ENCODE measurements at places on chromosomes 4 and X.

GRCh38 chr4:137509855-137510282 is 22.4 kb downstream of the PCDH18 start:
- H3K36me3 ChIP-seq, result no peaks in the 10 kb centered on the region
- peaks cover 39% of the 10 kb centered on the region for H3K4me1 ChIP-seq
- no peak for DNase-seq
- peak overlapping the region; percentile 62 for H3K27ac ChIP-seq
- H3K27me3 ChIP-seq, result no peaks in the 10 kb centered on the region
- no peak overlapping the region for H3K4me3 ChIP-seq

DNA sequence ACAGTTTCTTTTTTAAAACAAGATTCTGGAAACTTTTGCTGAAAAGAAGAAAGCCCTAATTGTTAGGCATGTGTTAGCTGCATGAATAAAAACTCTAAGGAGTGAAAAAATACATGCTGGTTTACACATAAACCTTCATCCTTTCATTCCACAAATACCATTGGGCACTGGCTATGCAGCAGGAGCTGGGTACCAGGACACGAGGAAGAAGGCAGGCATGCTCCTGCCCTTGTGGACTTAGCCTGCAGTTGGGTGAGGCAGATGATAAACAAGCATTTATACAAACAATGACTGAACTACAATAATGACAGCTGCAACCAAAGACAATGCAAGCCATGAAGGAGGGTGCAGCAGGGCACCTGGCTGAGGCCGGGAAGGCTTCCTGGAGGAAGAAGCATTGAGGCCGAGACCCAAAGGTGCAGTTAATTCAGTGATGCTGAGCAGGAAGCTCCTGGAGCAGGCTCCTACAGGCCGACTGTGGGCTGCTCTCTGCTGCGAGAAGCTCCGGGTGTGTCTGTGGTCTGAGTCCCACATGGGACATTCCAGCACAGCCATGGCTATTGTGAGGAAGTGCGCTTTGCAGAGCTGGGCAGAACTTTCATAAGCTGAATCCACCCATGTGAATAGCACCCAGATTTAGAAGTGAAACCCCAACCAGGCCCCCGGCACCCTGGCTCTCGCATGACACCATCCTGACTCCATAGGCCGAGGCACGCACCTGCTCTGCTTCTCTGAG is 44.0 kb upstream of the MXD4 start:
- H3K4me1 ChIP-seq, result no peaks in the 10 kb centered on the region
- H3K27ac ChIP-seq, result no peak overlapping the region
- no peak overlapping the region for H3K4me3 ChIP-seq
- H3K36me3 ChIP-seq, result no peaks in the 10 kb centered on the region
- H3K27me3 ChIP-seq, result no peaks in the 10 kb centered on the region
- no peak for DNase-seq

DNA sequence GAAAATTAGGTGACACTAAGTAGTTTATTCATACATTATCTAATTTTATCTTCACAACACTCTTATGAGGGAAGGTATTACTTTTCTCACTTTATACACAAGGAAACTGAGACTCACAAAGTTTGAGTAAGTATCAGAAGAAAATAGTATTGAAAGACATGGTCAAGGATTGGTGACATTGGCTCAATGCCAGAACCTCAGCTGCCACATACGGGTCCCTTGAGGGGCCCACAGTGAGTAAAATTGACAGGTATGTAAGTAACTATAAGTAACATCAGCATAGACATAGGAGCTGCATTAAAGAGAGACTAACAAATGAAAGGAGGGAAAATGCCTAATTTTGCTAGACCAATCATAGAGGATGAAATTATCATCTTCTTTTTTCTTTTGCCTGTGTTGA is 134.1 kb downstream of the COX18 start:
- H3K4me3 ChIP-seq, result no peak overlapping the region
- no peak for DNase-seq
- H3K27me3 ChIP-seq, result no peaks in the 10 kb centered on the region

DNA sequence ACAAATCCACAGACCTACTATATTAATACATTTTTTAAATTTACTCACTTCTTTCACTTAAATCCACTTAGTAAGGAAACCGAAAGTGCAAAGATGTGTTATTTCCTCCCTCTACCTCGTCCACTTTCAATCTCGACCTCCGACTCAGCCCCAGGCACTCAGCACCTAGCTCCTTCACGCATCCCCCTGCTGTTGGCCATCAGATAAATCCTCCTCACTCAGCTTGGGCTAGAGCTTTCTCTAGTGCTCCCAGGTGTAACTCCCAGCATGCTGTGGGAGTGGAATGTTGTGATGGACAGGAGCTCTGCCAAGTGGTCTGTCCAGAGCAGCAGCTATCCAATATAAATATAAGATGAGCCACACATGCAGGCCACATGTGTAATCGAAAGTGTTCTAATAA is 26.7 kb upstream of the TEC start:
- DNase-seq, result no peak
- H3K4me1 ChIP-seq, result no peaks in the 10 kb centered on the region
- no peaks in the 10 kb centered on the region for H3K36me3 ChIP-seq
- no peak overlapping the region for H3K4me3 ChIP-seq

DNA sequence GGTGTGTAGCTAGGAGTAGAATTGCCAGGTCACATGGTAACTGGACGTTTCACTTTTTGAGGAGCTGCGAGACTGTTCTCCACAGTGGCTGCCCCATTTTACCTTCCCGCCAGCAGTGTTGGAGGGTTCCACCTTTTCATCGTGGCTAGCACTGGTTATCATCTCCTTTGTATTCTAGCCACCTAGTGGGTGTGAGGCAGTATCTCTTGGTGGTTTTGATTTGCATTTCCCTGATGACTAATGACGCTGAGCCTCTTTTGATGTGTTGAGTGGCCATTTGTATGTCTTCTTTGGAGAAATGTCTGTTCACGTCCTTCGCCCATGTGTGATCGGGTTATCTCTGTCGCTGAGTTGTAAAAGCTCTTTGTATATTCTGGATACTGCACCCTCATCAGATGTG is 10.6 kb downstream of the ABCD1 start:
- no peak for DNase-seq
- H3K36me3 ChIP-seq, result peaks cover 8% of the 10 kb centered on the region
- H3K27ac ChIP-seq, result no peak overlapping the region
- no peak overlapping the region for H3K4me3 ChIP-seq
- H3K27me3 ChIP-seq, result no peaks in the 10 kb centered on the region

- no peaks in the 10 kb centered on the region for H3K4me1 ChIP-seq
- no peak overlapping the region for H3K27ac ChIP-seq
- H3K4me3 ChIP-seq, result no peak overlapping the region
- H3K27me3 ChIP-seq, result no peaks in the 10 kb centered on the region
- H3K36me3 ChIP-seq, result no peaks in the 10 kb centered on the region
Observed at GRCh38 chr4:82489987-82490386, 59.6 kb downstream of the ENOPH1 start.

GRCh38 chr4:116925900-116926457 is 159.4 kb downstream of the TRAM1L1 start:
- no peak for DNase-seq
- no peaks in the 10 kb centered on the region for H3K4me1 ChIP-seq
- H3K36me3 ChIP-seq, result no peaks in the 10 kb centered on the region
- peak overlapping the region; percentile 53 for H3K4me3 ChIP-seq

- H3K27me3 ChIP-seq, result no peaks in the 10 kb centered on the region
- no peak overlapping the region for H3K4me3 ChIP-seq
- no peak for DNase-seq
- H3K36me3 ChIP-seq, result no peaks in the 10 kb centered on the region
- no peaks in the 10 kb centered on the region for H3K4me1 ChIP-seq
Observed at GRCh38 chr4:85734424-85734831, 259.5 kb downstream of the ARHGAP24 start.

DNA sequence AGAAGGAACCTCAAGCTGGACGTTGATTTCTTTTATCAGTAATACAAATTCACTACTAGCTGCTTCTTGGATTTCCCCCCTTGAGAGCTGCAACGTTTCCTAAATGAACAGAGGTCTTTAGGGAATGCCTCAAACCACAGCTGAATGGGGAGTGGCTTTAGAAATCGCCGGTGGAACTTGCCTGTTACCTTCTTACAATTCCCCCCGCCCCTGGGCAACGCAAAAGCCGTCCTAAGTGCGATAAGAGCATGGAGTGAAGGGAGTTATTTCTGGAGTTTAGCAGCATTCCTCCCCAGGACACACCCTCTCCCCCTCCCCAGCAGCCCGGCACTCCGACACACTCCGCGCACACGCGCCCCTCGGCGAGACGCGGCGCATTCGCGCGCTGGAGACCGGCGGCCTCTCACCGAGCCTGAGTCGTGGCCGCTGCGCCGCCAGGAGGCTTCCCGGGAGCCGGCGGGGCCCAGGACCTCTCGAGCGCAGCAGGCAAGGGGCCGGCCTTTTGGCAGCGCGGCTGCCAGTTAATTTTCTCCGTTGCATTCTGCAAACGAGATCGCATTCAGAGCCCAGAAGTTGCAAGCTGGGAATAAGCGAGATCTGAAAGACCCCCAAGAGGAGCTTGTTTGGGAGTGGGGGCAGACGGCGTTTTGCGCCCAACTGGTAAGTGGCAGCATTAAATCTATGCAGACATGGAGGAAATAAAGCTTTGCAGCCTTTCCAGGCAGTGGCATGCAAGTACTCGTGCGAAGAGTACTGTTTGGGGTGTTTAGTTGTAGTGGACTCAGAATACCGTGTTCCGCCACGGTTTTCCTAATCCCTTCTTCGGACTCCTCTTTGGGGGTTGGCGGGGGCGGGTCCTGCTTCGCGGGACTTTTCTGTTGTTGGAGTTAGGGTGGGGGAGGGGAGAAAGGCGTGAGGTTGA is 134.7 kb downstream of the PALLD start:
- no peaks in the 10 kb centered on the region for H3K36me3 ChIP-seq
- H3K4me1 ChIP-seq, result peaks cover 50% of the 10 kb centered on the region
- DNase-seq, result no peak
- H3K4me3 ChIP-seq, result peak overlapping the region; percentile 83

DNA sequence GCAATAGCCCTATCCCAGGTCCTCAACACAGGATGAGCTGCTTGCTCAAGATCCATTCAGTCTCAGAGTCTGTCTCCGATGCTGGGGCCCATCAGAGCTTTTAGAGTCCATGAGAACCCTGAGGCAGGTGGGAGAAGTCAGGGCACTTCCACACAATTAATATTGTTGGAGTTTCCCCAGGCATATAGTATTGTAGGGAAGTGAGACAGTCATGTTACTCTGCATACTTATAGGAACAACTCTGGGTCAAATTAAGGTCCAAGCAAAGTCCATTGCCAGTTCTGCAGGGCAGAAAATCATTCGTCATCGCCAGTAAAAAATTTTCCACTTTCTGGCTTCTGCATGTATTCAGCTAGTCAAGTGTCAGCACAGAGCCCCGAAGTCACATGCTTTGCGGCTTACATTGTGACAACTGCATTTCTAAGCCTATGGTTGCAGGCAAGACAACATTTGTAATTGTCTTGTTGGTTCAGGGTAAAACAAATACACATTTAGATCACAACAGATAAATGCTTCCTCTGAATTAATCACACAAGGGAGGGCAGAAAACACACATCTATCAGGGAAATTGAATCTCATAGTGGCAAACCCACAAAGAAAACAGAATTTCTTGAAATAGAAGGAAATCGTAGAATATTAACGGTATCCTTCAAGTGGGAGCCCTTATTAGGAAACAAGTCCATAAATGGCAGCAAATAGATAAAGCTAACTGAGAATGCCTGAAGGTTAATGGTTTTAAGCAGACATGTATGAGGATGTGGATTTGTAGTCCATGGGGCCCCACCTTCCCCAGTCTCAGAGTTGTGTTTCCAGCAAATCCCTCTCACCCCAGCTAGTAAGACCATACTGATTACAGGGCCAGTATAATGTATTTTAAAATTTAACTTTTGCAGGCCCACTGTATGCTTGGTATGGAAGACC is 412.1 kb upstream of the RASGEF1B start:
- no peak overlapping the region for H3K27ac ChIP-seq
- no peaks in the 10 kb centered on the region for H3K4me1 ChIP-seq
- no peak for DNase-seq
- H3K4me3 ChIP-seq, result no peak overlapping the region
- H3K36me3 ChIP-seq, result no peaks in the 10 kb centered on the region
- no peaks in the 10 kb centered on the region for H3K27me3 ChIP-seq

GRCh38 chr4:162456106-162456505 is 292.3 kb upstream of the FSTL5 start:
- H3K4me1 ChIP-seq, result no peaks in the 10 kb centered on the region
- H3K27me3 ChIP-seq, result no peaks in the 10 kb centered on the region
- no peaks in the 10 kb centered on the region for H3K36me3 ChIP-seq
- no peak overlapping the region for H3K4me3 ChIP-seq

DNA sequence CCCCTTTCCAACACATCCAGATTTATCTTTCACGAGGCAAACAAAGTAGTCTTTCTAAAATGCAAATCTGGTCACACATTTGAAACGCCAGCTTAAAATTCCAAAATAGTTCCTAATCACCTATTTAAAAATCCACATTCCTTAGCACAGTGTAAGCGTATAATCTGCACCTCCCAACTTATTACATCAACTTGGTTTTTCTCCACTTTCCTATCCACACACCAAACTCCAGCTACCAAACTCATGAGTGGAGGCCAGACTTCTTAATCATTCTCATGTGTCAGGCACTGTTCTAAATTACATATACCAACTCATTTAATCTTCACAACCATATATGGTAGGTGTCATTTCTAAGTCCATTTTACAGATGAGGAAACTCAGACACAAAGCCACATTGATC is 33.8 kb downstream of the ENOX2 start:
- no peaks in the 10 kb centered on the region for H3K27me3 ChIP-seq
- H3K27ac ChIP-seq, result no peak overlapping the region
- H3K4me1 ChIP-seq, result no peaks in the 10 kb centered on the region
- no peak for DNase-seq

DNA sequence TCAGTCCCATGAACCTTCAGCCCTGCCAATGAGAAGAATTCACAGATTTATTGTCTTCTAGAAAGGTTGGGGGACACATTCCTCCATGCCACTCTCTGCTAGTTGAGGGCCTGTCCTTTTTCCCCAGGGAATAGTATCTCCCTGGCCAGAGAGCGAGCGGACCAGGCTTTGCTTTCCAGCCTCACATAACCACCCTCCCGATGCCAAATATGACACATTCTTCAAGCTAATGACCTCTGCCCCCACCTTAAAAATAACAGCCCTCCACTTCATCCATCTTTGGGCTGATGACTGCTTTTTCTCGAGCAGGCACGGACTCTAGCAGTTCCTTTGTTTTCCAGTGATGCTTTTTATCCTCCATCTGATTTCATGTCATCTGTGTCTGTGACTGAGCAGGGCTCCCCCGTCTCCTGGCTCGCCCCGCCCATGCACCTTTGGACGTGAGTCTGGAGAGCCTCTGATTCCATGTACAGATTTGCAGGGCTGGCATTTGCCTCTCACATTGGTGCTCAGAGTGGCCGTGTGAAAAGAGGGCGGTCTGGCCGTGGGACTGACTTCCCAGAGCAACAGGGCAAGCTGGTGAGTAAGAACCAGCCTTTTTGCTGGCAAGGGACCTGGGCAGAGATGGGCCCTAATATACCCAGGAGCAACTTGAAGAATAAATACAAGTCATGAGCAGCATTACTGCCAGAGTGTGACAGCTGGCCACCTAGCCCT is 279.8 kb downstream of the BCOR start:
- no peaks in the 10 kb centered on the region for H3K27me3 ChIP-seq
- no peaks in the 10 kb centered on the region for H3K36me3 ChIP-seq
- DNase-seq, result no peak
- H3K4me3 ChIP-seq, result no peak overlapping the region
- H3K27ac ChIP-seq, result peak overlapping the region; percentile 3

Data from thoracic aorta (tissue), 2 donors.